ENCODE measurements at places on chromosomes 2 and 18.
A peak's percentile ranks its signal among the peaks of the same experiment; 100 is the strongest.

DNA sequence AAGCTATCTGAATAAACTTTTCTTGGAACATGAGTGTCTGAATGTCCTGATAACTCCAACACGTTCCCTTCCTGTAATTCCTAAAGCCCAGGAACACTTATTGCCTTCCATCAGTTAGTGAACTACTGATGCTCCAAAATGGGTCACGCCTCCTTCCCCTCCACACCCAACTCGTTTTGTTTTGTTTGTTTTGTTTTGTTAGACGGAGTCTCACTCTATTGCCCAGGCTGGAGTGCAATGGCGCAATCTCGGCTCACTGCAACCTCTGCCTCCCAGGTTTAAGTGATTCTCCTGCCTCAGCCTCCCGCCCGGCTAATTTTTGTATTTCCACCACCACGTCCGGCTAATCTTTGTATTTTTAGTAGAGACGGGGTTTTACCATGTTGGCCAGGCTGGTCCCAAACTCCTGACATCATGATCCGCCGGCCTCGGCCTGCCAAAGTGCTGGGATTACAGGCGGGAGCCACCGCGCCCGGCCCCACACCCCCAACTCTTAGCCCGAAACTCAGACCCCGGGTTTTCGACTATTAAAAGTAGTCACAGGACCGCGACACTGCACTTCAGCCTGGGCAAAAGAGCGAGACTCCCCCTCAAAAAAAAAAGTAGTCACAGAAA lies 774 bp downstream of the IER3IP1 start:
- DNase-seq: peak; percentile 6

DNA sequence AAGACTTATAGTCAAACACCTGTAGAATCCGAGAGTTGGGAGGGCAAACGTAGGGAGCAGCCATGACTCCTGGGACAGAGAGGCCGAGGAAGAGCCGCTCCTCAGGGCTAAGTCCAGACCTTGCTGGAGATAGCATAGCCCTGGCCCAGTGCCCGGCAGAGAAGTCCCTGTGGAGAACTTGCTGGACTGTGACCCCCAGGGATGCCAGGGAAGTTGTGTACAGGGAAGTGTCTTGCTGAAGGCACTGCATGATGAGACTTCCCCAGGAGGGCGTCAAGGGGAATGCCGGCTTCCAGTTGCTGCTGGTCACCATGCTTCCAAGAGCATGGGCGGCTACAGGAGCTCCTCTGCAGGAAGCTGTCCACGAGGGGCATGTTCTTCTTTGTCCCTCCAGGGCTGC lies 8.6 kb upstream of the CNDP1 start:
- no peak for DNase-seq

DNA sequence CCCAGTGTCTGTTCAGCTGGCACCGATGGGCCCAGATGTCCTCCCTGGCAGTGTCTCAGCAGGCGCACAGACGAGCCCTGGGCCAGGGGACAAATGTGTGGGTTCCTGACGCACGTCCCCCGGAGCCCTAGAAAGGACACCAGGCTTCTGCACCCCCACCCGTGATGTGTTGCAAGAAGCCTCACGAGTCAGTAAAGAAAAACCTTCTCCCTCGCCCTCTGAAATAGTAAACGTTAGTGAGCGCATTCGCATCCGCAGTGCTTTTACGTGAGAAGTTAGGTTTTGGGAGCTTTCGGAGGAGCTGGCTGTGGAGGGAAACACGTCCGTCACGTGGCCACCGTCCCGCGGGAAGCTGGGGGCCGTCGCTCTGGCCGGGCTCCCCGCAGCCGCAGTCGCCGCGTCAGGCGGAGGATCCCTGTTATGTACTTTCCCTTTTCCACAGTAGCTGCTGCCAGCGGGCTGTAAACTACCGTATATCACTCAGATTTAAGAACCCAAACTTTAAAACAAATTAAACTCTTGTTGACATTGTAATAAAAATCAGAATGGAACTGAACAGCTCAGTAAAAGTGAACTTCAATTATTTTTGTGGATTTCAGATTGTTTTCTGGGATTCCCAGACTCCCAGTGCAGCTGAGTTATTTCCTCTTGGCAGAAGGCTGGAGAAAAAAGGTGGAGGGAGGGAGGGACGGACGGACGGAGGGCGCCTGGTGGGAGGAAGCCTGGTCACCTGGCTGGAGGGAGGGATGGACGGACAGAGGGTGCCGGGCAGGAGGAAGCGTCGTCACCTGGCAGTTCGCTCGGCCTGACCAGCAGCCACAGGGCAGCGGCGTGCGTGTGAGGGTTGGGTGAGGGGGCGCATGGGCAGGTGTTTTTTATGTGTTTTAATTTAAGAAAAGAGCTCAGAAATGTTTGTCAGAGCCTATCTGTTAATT lies 112.1 kb downstream of the NFATC1 start:
- peak; percentile 47 for DNase-seq

- DNase-seq: no peak
Observed at GRCh38 chr2:109637749-109638570, 23.8 kb downstream of the SOWAHC start.

GRCh38 chr2:201149064-201149820 lies 33.3 kb downstream of the CFLAR start:
- DNase-seq: peak; percentile 85

DNA sequence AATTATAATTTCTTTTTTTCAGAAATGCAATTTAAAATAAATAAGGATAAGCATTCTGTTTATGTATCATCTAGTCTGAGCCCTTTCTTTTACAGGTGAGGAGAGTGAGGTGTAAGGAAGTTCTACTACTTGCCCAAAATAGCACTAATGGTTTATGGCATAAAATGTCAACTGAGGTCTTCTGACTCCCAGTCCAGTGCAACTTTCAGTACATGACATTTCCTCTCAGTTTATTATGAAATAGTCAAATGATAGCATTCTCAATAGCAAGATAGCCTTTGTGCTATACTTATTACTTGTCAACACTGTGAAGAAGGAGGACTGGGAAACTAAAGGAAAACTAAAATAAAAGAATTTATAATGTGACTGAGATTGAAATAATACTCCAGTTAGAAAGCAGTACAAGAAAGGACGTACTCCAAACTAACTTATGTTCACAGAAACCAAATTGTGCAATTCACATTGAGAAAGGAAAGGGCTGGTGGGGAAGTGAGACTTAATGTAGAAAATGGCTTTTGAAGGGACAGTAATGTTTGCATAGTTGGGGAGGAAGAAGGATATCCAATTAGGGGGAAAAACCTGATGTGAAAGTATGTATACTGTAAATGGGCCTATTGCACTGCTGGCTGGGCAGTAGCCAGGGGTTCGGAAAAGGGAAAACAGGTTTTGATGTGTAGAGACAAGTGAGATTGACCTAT lies 166.7 kb upstream of the ZEB2 start:
- no peak for DNase-seq

GRCh38 chr2:106020032-106020431 lies 174.1 kb downstream of the UXS1 start:
- peak; percentile 25 for DNase-seq

DNA sequence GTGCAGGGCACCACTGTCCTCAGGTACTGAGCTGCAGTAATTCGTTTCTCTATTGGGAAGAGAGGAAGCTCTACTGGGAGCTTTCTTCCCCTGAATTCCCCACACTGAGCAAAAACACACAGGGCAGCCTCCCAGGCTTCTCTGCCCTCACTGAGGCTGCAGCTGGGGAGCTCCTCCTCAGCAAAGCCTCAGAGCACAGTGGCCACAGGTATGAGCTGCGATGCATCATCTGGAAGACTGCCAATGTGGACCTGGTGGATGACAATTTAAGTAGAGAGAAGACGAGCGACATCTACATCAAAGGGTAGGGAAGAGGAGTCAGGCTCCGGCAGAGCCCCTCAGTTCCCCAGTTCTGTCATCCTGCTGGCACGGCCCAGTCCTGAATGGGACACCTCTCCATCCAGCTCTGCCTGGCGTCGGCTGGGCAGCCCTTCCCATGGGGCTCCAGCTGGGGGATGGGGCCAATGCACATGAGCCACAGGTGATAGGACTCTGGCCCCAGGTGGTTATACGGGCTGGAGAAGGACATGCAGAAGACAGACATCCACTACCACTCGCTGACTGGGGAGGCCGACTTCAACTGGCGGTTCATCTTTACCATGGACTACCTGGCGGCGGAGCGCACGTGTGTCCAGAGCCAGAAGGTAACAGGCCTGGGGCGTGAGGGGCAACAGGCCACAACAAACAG lies 37.6 kb downstream of the LMAN2L start:
- DNase-seq: no peak

- DNase-seq: no peak
Observed at GRCh38 chr2:234702731-234703225, 205.9 kb upstream of the ARL4C start.

- no peak for DNase-seq
Observed at GRCh38 chr18:2171840-2172625, 399.3 kb downstream of the METTL4 start.

GRCh38 chr2:222703091-222703490 lies 31.6 kb downstream of the MOGAT1 start:
- no peak for DNase-seq

DNA sequence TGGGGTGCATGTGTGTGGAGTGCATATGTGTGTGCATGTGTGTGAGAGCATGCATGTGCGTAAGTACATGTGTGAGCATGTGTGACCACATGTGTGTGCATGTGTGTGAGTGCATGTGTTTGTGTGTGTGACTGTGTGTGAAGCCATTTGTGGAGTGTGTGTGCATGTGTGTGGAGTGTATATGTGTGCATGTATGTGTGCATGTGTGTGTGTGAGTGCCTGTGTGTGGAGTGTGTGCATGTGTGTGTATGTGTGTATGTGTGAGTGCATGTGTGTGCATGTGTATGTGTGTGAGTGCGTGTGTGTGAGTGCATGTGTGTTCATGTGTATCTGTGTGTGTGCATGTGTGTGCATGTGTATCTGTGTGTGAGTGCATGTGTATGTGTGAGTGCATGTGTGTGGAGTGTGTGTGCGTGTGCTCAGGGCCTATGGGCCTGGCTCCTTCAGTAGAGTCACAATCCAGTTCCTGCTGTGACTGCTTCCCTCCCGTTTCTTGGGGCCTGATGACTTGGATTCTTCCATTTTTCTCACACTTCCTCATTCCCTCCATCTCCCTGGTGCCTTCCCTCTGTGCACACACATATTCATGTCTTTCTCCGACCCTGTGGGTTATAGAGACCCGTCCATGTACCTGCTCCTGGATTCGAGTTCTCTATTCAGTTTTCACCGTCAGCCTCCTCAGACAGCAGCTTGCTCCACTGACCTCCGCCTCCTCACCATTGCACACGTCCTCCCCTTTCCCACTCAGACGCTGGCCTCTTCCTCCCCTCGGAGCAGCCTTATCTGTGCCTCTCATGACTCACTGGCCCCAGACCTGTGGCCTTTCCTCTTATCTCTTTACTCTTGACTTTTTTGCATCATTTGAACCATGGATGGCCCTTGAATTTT lies 25.2 kb downstream of the TOGARAM2 start:
- no peak for DNase-seq

GRCh38 chr2:118309257-118309945 lies 221.1 kb downstream of the INSIG2 start:
- peak; percentile 8 for DNase-seq

DNA sequence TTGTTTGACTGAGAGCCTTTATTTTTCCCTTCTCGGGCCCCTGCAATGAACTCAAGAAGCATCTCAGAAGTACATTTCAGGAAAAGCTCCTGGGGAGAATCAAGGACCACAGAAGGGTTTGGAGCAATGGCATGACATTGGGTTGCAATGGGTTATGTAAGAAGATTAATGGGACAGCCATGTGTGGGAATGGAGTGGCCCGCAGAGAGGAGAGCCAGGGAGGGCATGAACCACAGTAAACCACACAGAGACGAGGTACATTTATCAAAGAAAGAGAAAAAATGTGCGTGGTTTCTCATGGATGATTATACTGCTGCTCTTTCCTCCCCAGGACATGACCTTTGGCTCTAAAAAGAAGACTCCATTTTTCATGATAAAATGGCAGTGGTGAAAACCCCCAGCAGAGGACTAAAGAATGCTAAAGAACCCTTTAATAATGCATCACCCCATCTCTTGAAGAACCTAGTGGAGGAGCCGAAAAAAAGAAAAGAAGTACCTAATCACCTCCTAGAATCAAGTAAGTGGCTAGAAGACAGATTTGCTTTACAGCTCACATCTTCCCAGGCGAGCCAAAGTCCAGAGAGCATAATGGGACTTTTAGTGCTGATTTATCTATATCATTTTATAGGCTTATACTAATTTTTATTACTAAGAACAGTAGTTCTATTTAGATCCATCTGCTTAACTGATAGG lies 1.7 kb downstream of the CFAP221 start:
- DNase-seq: peak; percentile 8

- peak; percentile 58 for DNase-seq
Observed at GRCh38 chr2:175111200-175111657, 56.8 kb downstream of the ATF2 start.

DNA sequence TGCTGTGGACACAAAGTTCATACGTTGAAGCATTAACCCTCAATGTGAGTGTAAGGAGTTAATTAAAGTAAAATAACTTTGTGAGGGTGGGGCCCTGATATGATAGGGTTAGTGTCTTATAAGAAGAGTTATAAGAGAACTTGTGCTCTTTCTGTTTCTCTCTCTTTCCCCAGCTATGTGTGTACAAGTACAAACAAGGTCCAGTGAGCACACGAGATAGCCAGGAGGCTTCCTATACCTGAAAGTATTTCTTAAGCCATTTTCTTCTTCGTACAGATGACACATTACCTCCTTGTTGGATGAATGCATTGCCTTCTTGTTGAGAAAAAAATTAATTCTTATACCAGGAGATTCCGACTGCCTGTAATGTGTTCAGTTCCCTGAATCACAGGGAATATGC lies 301.2 kb downstream of the PARD3B start:
- no peak for DNase-seq

DNA sequence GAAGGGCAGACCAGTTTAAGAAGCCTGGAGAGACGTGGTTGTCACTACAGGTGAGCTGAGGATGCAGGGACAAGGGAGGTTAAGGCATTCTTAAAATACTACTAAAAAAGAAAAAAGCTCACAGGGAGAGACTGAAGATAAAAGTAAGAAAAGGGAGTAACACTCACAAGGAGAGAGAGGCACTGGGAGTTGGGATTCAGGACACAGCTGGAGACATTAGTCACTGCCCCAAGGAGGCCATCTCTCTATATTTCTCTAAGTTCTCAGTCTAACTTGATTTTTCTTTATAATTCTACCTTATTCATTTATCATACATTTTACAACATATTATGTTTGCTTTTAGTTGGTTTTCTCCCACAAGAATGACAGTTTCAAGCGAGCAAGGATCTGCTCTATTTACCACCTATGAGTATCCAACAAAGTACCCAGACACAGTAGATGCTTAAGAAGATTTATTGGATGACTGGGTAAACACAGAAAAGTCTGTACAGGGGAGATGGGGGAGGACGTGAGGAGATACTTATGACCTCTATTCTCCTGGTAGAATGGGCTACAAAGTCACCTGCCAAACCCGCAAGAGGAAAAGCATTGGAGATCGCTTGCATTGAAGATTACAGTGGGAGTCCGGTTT lies 2.2 kb downstream of the SERPINE2 start:
- DNase-seq: peak; percentile 43

GRCh38 chr2:21787941-21788340 lies 664.2 kb downstream of the TDRD15 start:
- DNase-seq: peak; percentile 78

DNA sequence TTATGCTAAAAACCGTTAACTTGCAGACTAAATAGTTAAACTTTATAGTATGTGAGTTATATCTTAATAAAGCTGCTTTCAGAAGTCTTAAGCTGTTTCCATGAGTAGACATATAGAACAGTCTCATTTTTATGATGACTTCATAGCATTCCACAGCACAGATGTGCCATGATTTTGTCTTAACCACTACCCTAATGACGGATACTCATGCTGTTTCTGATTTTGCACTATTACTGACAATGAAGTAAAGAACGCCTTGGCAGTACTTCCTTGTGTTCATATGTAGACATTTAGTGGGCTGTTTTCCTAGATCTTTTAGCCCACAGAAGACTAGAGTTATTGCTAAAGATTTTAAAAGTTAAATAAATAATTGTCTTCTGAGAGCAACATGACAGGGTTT lies 175.6 kb upstream of the RAB6C start:
- DNase-seq: peak; percentile 41
